Pancreas (tissue), 10 donors: ENCODE measurements at places on chromosomes 7 and 10. TPM values are rescaled to one million over a fixed set of nuclear protein-coding genes. Genes with fewer than 3 reads are reported as not detected.

Gene IDI2
- total RNA-seq = not detected

Gene GPRIN2
- total RNA-seq = 4.3 TPM

Gene NCAPG2
- total RNA-seq = 4.0 TPM

GRCh38 chr10:98921316-98921715 is 314.3 kb downstream of the HPSE2 start:
- no peak for DNase-seq
- no peaks in the 10 kb centered on the region for H3K4me1 ChIP-seq

GRCh38 chr10:104103956-104104355 is 18.0 kb upstream of the SFR1 start:
- no peaks in the 10 kb centered on the region for H3K36me3 ChIP-seq
- DNase-seq = no peak
- H3K27me3 ChIP-seq = no peaks in the 10 kb centered on the region
- H3K4me3 ChIP-seq = no peak overlapping the region

DNA sequence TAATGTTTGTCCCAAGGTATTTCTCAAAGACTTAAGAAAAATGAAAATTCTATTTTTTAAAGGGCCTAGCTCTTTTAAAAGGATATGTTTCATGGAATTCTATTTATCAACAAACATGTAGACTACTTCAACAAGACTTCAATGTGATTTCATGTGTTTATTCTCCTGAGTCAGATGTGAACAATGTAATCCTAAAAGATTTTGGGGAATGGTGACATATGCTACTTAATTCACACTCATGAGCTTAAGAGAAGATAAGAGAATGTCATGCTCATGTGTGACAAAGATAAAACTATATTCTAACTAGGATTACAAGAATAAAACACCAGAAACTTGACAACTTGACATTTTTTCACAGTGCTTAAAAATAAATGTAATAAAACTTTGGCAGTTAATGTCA is 127.5 kb downstream of the TES start:
- H3K27me3 ChIP-seq = no peaks in the 10 kb centered on the region
- no peak overlapping the region for H3K4me3 ChIP-seq
- no peaks in the 10 kb centered on the region for H3K36me3 ChIP-seq
- no peak for DNase-seq

- no peaks in the 10 kb centered on the region for H3K4me1 ChIP-seq
- no peaks in the 10 kb centered on the region for H3K36me3 ChIP-seq
- no peak overlapping the region for H3K27ac ChIP-seq
- H3K27me3 ChIP-seq = no peaks in the 10 kb centered on the region
- no peak for DNase-seq
- no peak overlapping the region for H3K4me3 ChIP-seq
Measured at GRCh38 chr10:43344051-43344450, 27.4 kb upstream of the FXYD4 start.
